Renal cortical epithelial cell (primary cell): ENCODE measurements at places on chromosomes 1 and 21.
A peak's percentile ranks its signal among the peaks of the same experiment; 100 is the strongest.

- no peak for DNase-seq
Measured at GRCh38 chr1:227333423-227333822, 15.1 kb upstream of the CDC42BPA start.

DNA sequence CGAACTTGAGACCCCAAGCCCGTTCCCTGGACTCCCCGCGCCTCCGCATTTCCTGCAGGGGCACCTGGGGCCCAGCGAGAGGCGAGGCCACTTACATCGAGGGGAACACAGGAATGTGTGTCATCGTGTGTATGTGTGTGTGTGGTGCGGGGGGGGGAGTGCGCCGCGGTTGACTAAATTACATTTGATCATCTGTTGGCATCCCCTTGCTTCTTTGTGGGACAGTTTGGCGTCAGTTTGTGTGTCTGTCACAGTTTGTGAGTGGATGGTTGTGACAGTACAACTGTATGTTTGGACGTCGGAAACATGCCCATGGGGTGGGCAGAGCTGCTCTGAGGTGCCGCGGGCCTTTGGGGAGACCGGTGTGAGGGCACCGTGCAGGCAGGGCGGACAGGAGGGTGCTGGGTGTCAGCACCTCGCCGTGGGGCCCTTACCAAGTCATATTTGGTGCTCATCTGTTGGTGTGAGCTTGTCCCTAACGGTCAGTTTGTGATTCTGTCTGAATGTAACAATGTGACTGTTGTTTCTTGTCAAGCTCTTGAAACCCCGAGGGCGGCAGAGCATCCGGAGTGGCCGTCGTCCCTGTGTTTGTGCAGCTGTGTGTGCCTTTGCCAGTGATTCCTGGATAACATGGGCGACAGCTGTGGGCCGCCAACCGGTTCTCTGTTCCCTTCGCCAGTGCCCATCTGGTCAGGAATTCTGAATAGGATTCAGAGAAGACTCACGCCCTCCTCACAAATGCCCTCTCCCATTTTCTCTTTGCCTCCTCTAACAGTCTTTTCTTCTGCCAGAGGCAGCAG lies 899 bp downstream of the OPRD1 start:
- DNase-seq: no peak

- DNase-seq: no peak
Measured at GRCh38 chr1:189349607-189350006, 1128.1 kb downstream of the BRINP3 start.

GRCh38 chr1:204544321-204544720 lies 28.1 kb downstream of the MDM4 start:
- DNase-seq: peak; percentile 92

DNA sequence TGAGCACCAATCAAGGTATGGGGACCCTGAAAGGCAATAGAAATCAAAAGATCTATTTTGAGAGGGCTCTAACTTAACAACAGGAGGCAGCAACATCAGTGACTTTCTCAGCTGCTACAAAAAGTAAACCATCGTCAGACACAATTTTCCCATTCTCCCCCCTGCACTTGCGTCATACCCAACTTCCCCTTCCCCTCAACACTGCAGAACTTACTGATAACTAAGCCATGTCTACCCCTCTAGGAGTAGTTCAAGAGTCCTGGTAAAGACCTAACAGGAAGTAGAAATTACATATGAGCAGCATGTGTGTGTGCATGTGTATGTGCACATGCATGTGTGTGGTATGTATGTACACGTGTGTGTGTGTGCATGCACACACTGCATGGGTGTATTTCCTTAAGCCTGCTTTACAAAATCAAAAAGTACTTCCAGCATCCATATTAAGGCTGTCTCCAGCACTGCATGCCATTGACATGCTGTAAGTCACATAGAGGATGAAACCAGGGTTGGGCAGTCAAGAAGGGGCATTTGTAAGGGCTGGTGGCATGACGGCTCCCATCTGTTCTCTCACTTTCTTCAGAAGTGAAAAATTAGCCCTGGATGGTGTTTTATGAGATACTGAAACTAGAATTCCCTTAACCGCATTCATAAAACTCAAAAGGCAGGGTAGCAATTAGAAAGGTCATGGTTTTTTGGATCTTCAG lies 460.1 kb upstream of the RUNX1 start:
- no peak for DNase-seq

- no peak for DNase-seq
Measured at GRCh38 chr1:3121401-3122210, 52.6 kb downstream of the PRDM16 start.

GRCh38 chr21:46213620-46214286 lies 14.8 kb downstream of the LSS start:
- no peak for DNase-seq

GRCh38 chr1:29772584-29773100 lies 536.3 kb downstream of the PTPRU start:
- no peak for DNase-seq

- no peak for DNase-seq
Measured at GRCh38 chr1:56654126-56654923, 9.2 kb downstream of the PRKAA2 start.

- DNase-seq: peak; percentile 60
Measured at GRCh38 chr1:84884671-84885389, 8.2 kb downstream of the LPAR3 start.

GRCh38 chr1:75132812-75133619 lies 1.2 kb upstream of the LHX8 start:
- no peak for DNase-seq
